Neuronal stem cell (in vitro differentiated cells): ENCODE measurements at places on chromosomes 2 and 18.

GRCh38 chr2:118177318-118177717 is 89.0 kb downstream of the INSIG2 start:
- no peaks in the 10 kb centered on the region for H3K27me3 ChIP-seq
- no peak overlapping the region for H3K4me3 ChIP-seq
- no peaks in the 10 kb centered on the region for H3K4me1 ChIP-seq
- no peaks in the 10 kb centered on the region for H3K36me3 ChIP-seq
- DNase-seq, result no peak

GRCh38 chr2:65846989-65847678 is 414.7 kb upstream of the SPRED2 start:
- no peak overlapping the region for H3K27ac ChIP-seq
- H3K27me3 ChIP-seq, result no peaks in the 10 kb centered on the region
- DNase-seq, result no peak
- no peaks in the 10 kb centered on the region for H3K4me1 ChIP-seq

DNA sequence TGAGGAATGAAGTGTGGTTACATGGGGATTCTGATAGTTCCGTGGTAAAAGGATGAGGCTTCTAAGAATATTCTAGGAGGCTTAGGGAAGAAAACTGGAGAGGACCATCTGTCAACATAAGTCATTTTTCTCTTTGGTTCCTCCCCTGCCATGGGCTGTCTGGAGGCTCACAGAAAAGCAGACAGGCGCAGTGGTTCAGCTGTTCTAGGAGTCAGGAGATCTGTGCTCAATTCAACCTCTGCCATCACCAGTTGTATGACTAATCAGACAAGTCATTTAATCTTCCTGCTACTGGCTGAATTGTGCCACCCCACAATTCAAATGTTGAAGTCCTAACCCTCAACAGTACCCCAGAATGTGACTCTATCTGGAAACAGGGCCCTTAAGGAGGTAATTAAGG is 36.4 kb downstream of the ADAM17 start:
- DNase-seq, result no peak
- H3K4me3 ChIP-seq, result no peak overlapping the region
- H3K4me1 ChIP-seq, result no peaks in the 10 kb centered on the region
- H3K27me3 ChIP-seq, result no peaks in the 10 kb centered on the region
- H3K27ac ChIP-seq, result no peak overlapping the region
- peaks cover 92% of the 10 kb centered on the region for H3K36me3 ChIP-seq

DNA sequence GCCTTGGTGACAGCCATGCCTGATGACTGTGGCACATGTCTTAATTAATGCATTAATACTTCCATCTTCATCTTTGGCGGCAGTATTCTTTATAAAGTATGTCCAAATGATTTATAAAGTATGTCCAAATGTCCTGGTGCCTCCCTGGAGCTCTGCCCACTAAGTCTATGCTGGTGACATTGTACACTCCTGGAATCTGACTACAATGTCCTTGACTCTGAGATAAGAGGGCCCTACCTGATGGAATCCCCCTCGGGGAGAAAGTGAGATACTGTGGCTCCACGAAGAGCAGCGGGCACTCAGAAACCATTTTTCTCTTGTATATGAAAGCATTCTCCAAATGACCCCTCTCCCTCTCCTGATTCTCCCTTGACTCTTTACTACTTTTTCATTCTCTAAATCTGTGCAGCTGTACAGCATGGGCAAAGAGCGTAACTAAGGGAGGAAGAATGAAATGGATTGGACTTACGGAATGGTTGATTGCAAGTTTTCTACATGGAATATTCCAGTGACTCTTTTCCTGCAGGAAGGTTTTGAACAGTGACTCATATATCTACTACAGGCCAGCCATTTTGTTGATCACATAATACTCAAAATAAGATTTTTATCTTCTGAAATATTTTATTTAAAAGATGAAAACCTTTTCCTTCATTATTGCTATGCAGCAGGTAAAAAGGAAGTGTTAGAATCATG is 17.3 kb downstream of the RAB12 start:
- H3K27ac ChIP-seq, result no peak overlapping the region
- DNase-seq, result no peak
- no peaks in the 10 kb centered on the region for H3K4me1 ChIP-seq
- H3K36me3 ChIP-seq, result peaks cover 12% of the 10 kb centered on the region

- H3K4me1 ChIP-seq, result peaks cover 22% of the 10 kb centered on the region
- no peak for DNase-seq
- no peak overlapping the region for H3K27ac ChIP-seq
- peaks cover 2% of the 10 kb centered on the region for H3K36me3 ChIP-seq
- H3K4me3 ChIP-seq, result no peak overlapping the region
Measured at GRCh38 chr2:98498703-98499440, 54.2 kb downstream of the INPP4A start.

GRCh38 chr2:12331698-12332097 is 385.0 kb upstream of the TRIB2 start:
- H3K4me3 ChIP-seq, result no peak overlapping the region
- no peaks in the 10 kb centered on the region for H3K4me1 ChIP-seq
- H3K36me3 ChIP-seq, result no peaks in the 10 kb centered on the region
- no peak overlapping the region for H3K27ac ChIP-seq
- no peak for DNase-seq

- peaks cover 5% of the 10 kb centered on the region for H3K4me1 ChIP-seq
- no peak overlapping the region for H3K27ac ChIP-seq
- H3K36me3 ChIP-seq, result no peaks in the 10 kb centered on the region
- no peak for DNase-seq
- no peak overlapping the region for H3K4me3 ChIP-seq
- H3K27me3 ChIP-seq, result no peaks in the 10 kb centered on the region
Measured at GRCh38 chr2:66899648-66900047, 464.7 kb downstream of the MEIS1 start.

DNA sequence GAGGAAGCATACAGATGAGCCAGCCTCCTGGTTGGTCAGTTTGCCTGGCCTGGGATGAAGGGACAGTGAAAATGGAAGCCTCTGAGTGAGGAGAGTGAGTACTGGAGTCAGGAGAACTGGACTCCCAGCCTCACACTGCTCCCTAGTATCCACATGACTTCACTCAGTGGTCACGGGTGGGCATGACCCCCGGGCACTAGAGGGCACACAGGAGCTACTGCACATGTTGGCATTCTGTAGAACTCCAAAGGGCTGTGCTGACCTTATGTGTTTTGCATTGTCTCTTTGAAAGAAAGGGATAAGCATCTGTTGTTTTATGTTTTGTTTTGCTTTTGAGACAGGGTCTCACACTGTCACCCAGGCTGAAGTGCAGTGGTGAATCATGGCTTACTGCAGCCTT is 23.7 kb downstream of the NCAPH start:
- no peak for DNase-seq
- peaks cover 44% of the 10 kb centered on the region for H3K36me3 ChIP-seq
- no peaks in the 10 kb centered on the region for H3K4me1 ChIP-seq
- H3K4me3 ChIP-seq, result no peak overlapping the region
- H3K27ac ChIP-seq, result no peak overlapping the region

GRCh38 chr18:46939337-46939963 is 22.0 kb downstream of the KATNAL2 start:
- H3K27me3 ChIP-seq, result no peaks in the 10 kb centered on the region
- DNase-seq, result no peak
- H3K27ac ChIP-seq, result no peak overlapping the region
- no peak overlapping the region for H3K4me3 ChIP-seq
- no peaks in the 10 kb centered on the region for H3K4me1 ChIP-seq

- no peaks in the 10 kb centered on the region for H3K4me1 ChIP-seq
- no peak for DNase-seq
- peaks cover 60% of the 10 kb centered on the region for H3K36me3 ChIP-seq
- H3K27me3 ChIP-seq, result no peaks in the 10 kb centered on the region
Measured at GRCh38 chr18:79924814-79925731, 26.4 kb downstream of the SLC66A2 start.

- no peak overlapping the region for H3K27ac ChIP-seq
- no peak for DNase-seq
- no peaks in the 10 kb centered on the region for H3K36me3 ChIP-seq
- no peaks in the 10 kb centered on the region for H3K27me3 ChIP-seq
- peaks cover 20% of the 10 kb centered on the region for H3K4me1 ChIP-seq
Measured at GRCh38 chr18:48833701-48834412, 116.9 kb downstream of the SMAD7 start.

- no peak overlapping the region for H3K27ac ChIP-seq
- H3K27me3 ChIP-seq, result peaks cover 4% of the 10 kb centered on the region
- H3K4me3 ChIP-seq, result no peak overlapping the region
- no peaks in the 10 kb centered on the region for H3K4me1 ChIP-seq
- DNase-seq, result no peak
Measured at GRCh38 chr18:13809531-13810255, 14.3 kb upstream of the MC5R start.

- no peaks in the 10 kb centered on the region for H3K27me3 ChIP-seq
- H3K4me1 ChIP-seq, result peaks cover 3% of the 10 kb centered on the region
- no peak for DNase-seq
- H3K4me3 ChIP-seq, result no peak overlapping the region
- H3K36me3 ChIP-seq, result no peaks in the 10 kb centered on the region
Measured at GRCh38 chr2:229249536-229249935, 21.6 kb downstream of the PID1 start.

GRCh38 chr2:134247679-134248078 is 6.2 kb upstream of the MGAT5 start:
- H3K27me3 ChIP-seq, result no peaks in the 10 kb centered on the region
- no peak overlapping the region for H3K27ac ChIP-seq
- no peak overlapping the region for H3K4me3 ChIP-seq
- no peaks in the 10 kb centered on the region for H3K36me3 ChIP-seq

GRCh38 chr2:165818920-165819319 is 24.9 kb upstream of the GALNT3 start:
- H3K36me3 ChIP-seq, result no peaks in the 10 kb centered on the region
- no peak overlapping the region for H3K27ac ChIP-seq
- H3K4me3 ChIP-seq, result no peak overlapping the region
- no peak for DNase-seq

- peaks cover 5% of the 10 kb centered on the region for H3K4me1 ChIP-seq
- no peaks in the 10 kb centered on the region for H3K36me3 ChIP-seq
- DNase-seq, result no peak
- no peaks in the 10 kb centered on the region for H3K27me3 ChIP-seq
Measured at GRCh38 chr2:47595687-47596086, 187.3 kb upstream of the MSH6 start.

DNA sequence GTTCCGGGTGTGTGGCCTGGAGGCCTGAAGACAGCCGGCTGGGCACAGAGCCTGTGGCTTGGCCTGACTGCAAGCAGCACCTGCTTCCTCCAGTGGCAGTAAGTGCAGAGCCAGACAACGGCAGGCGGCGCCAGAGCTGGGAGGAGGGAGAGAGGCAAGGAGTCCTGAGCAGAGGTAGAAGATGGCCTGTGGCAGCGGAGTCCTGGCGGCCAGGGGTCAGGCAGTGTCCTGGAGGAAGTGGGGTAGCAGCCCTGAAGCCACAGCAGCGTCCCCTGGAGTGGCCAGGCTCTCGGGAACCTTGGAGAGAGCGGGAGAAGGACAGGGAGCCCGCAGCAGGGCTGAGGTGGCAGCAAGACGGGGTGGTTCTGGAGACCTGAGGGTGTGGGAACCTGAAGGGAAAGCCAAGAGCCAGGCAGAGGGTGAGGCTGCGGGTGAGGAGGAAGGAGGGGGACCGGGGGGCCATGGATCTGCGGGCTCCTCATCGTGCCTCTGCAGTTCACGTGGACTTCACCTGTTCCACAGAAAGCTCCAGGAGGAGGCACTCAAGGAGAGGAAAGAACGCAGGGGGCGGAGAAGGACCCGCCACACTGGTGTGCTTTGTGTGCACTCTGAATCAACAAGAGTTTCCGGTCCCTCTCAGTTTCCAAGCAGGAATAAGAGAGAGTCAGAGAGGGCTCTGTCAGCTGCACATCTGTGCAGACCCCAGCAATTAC is 85.9 kb downstream of the USP40 start:
- no peak for DNase-seq
- peaks cover 12% of the 10 kb centered on the region for H3K36me3 ChIP-seq
- H3K27ac ChIP-seq, result no peak overlapping the region
- H3K27me3 ChIP-seq, result no peaks in the 10 kb centered on the region

- no peak overlapping the region for H3K27ac ChIP-seq
- no peaks in the 10 kb centered on the region for H3K27me3 ChIP-seq
- no peak overlapping the region for H3K4me3 ChIP-seq
- no peaks in the 10 kb centered on the region for H3K4me1 ChIP-seq
- no peaks in the 10 kb centered on the region for H3K36me3 ChIP-seq
- DNase-seq, result no peak
Measured at GRCh38 chr2:190121971-190122370, 59.4 kb upstream of the MSTN start.

GRCh38 chr2:10546975-10547391 is 98.9 kb upstream of the ODC1 start:
- H3K36me3 ChIP-seq, result no peaks in the 10 kb centered on the region
- peaks cover 21% of the 10 kb centered on the region for H3K4me1 ChIP-seq
- no peaks in the 10 kb centered on the region for H3K27me3 ChIP-seq
- no peak for DNase-seq
- no peak overlapping the region for H3K4me3 ChIP-seq

- peaks cover 2% of the 10 kb centered on the region for H3K4me1 ChIP-seq
- no peak overlapping the region for H3K4me3 ChIP-seq
- H3K27ac ChIP-seq, result no peak overlapping the region
- no peaks in the 10 kb centered on the region for H3K36me3 ChIP-seq
- DNase-seq, result no peak
- H3K27me3 ChIP-seq, result no peaks in the 10 kb centered on the region
Measured at GRCh38 chr18:10142496-10143160, 228.8 kb downstream of the VAPA start.

GRCh38 chr2:232949016-232949415 is 64.0 kb downstream of the NGEF start:
- H3K4me3 ChIP-seq, result no peak overlapping the region
- no peak overlapping the region for H3K27ac ChIP-seq
- H3K36me3 ChIP-seq, result no peaks in the 10 kb centered on the region
- DNase-seq, result peak; percentile 30

GRCh38 chr18:44537526-44537925 is 143.2 kb upstream of the SETBP1 start:
- DNase-seq, result no peak
- H3K27me3 ChIP-seq, result no peaks in the 10 kb centered on the region
- H3K27ac ChIP-seq, result no peak overlapping the region
- H3K36me3 ChIP-seq, result no peaks in the 10 kb centered on the region

GRCh38 chr2:198044777-198045176 is 240.4 kb downstream of the PLCL1 start:
- no peaks in the 10 kb centered on the region for H3K27me3 ChIP-seq
- H3K36me3 ChIP-seq, result no peaks in the 10 kb centered on the region
- H3K4me3 ChIP-seq, result no peak overlapping the region
- no peak for DNase-seq
- H3K27ac ChIP-seq, result no peak overlapping the region

DNA sequence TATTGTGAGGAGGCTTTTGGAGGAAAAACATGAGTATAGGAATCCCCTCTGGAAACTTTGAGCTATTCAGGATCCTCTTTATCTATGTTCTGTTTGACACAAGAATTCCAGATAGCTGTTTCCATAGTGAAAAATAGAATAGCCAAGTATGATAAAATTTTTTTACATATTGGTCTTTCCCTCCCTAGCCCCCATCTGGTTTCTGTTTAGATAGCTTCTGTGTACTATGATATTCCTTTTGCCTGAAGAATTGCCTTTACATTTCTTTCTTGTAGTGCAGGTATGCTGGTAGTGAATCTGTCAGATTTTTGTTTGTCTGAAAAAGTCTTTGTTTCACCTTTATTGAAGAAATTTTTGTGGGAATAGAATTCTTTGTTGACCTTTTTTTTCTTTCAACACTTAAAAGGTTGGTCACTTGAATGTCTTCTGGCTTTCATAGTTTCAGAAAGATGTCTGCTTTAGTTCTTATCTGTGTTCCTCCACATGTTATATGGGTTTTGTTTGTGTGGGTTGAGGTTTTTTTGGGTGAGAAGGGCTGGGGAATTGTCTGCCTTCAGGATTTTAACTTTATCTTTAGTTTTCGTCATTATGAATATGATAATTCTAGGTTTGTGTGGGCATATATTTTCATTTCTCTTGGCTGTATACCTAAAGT is 29.9 kb upstream of the FBLN7 start:
- DNase-seq, result no peak
- H3K27ac ChIP-seq, result no peak overlapping the region
- H3K36me3 ChIP-seq, result peaks cover 49% of the 10 kb centered on the region
